Type B pancreatic cell (in vitro differentiated cells): ENCODE measurements at places on chromosomes 13 and 19.

DNA sequence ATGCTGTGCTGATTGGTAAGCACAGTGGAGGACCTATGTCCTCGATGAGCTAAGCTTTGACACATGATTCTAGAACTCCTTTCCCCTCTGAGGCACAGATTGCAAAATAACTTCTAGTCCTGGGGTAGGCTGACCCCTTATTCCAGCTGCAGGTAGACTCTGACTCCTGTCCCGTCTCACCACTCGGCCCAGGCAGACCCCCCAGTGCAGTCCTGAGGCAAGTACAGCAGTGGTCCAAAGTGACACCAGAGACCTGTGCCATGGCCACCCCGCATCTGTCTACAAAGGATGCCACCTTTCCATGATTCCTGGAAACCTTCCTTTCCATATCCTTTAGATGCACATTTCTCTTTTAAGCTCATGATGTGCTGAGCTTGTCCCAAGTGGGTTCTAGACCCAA lies 482.5 kb downstream of the ZNF536 start:
- no peaks in the 10 kb centered on the region for H3K36me3 ChIP-seq
- DNase-seq, result no peak
- H3K4me3 ChIP-seq, result no peak overlapping the region
- peaks cover 5% of the 10 kb centered on the region for H3K27me3 ChIP-seq

- no peak for DNase-seq
- H3K27me3 ChIP-seq, result no peaks in the 10 kb centered on the region
- no peak overlapping the region for H3K4me3 ChIP-seq
- peaks cover 5% of the 10 kb centered on the region for H3K4me1 ChIP-seq
- H3K27ac ChIP-seq, result no peak overlapping the region
Measured at GRCh38 chr13:99572921-99573320, 71.6 kb downstream of the TM9SF2 start.

GRCh38 chr13:85797311-85797710 lies 1.9 kb downstream of the SLITRK6 start:
- H3K4me3 ChIP-seq, result peak overlapping the region; percentile 61
- peaks cover 15% of the 10 kb centered on the region for H3K4me1 ChIP-seq

GRCh38 chr13:70964124-70964523 lies 855.9 kb upstream of the KLHL1 start:
- H3K27me3 ChIP-seq, result no peaks in the 10 kb centered on the region
- DNase-seq, result no peak
- no peak overlapping the region for H3K27ac ChIP-seq
- H3K4me3 ChIP-seq, result no peak overlapping the region
- H3K36me3 ChIP-seq, result no peaks in the 10 kb centered on the region
- no peaks in the 10 kb centered on the region for H3K4me1 ChIP-seq

DNA sequence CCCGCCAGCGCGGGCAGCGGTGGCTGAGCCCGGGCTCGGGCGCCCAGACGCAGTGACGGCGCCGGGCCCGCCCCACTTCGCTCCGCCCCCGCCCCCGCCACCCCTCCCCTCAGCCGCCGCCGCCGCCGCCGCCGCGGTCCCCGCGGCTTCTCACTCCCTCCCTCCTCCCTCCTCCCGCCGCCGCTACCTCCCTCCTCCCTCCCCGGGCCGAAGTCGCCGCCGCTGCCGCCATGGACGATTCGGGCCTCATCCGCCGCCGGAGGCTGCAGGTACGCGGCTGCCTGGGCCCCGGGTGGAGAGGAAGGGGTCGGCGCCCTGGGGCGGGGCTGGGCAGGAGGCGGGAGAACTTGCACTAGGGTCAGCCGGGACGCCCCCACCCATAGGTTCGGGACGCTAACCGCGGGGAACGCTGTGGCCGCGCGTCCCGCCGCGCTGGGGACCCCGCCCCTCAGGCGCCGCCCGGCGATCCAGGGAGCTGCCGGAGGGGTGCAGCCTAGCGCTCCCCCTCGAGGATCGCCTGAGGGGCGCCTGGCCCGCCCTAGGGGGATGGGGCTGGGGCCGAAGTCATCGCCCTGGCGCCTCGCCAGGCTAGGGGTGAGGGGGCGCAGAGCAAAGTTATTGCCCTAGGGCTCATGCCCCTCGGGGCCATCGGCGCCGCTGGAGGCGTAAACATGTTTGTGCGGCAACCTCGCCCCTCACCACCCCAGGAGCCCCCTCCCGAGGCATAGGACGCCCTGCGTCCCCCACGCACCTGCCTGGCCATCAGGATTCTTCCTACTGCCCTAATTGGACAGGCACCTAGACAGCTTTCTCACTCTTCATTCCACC lies 427 bp downstream of the RTBDN start:
- no peak overlapping the region for H3K27ac ChIP-seq
- H3K4me1 ChIP-seq, result peaks cover 13% of the 10 kb centered on the region
- H3K36me3 ChIP-seq, result peaks cover 3% of the 10 kb centered on the region
- peaks cover 90% of the 10 kb centered on the region for H3K27me3 ChIP-seq
- H3K4me3 ChIP-seq, result peak overlapping the region; percentile 73

DNA sequence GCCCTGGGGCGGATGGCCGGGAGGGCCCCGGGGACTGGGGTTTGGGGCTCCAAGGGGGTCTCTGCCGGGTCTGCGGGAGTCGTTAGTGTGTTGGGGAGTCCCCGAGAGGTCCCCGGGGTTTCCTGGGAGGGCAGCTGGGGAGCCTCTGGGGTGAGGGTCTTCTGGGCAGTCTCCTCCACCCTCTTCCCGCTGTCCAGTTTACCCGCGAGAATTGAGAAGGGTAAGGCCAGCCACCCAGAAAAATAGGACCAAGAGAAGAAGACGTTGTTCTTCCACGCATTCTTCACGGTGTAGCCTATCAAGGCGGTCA lies 1.0 kb upstream of the ETFB start:
- peaks cover 26% of the 10 kb centered on the region for H3K4me1 ChIP-seq
- peak overlapping the region; percentile 98 for H3K4me3 ChIP-seq
- H3K36me3 ChIP-seq, result no peaks in the 10 kb centered on the region
- peak overlapping the region; percentile 100 for H3K27ac ChIP-seq
- peaks cover 3% of the 10 kb centered on the region for H3K27me3 ChIP-seq
- no peak for DNase-seq

GRCh38 chr19:36837176-36837905 lies 846 bp downstream of the ZNF790 start:
- H3K27ac ChIP-seq, result no peak overlapping the region
- H3K4me1 ChIP-seq, result no peaks in the 10 kb centered on the region
- no peaks in the 10 kb centered on the region for H3K27me3 ChIP-seq
- peaks cover 42% of the 10 kb centered on the region for H3K36me3 ChIP-seq
- H3K4me3 ChIP-seq, result no peak overlapping the region

GRCh38 chr13:38180126-38180525 lies 169.5 kb upstream of the UFM1 start:
- H3K4me1 ChIP-seq, result no peaks in the 10 kb centered on the region
- H3K36me3 ChIP-seq, result no peaks in the 10 kb centered on the region
- H3K27me3 ChIP-seq, result no peaks in the 10 kb centered on the region

DNA sequence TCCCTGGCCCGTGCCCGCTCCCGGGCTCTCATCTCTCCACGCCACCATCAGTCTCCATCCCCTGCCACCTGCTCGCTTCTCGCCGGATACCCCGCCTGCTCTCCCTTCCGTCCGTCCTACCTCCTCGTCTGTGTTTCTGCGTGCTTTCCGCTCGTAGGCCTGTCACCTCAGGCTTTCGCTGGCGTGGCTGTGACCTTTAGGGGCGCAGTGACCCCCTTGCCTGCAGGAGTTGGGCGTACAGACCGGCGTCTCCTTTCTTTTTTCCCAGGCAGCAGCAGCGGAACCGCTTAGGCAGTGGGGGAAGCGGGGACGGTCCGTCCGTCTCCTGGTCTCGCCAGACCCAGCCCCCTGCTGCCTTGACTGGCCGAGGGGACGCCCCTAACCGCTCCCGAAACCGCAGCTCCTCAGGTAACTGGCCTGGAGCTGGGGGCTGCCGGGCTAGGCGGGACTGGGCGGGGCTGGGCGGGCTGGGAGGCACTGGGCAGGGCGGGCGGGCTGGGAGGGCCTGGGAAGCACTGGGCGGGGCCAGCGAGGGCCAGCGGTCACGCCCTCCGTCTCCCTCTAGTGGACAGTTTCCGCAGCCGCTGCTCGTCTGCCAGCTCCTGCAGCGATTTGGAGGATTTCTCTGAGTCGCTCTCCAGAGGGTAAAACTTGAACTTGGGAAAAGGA lies 6.3 kb downstream of the PGLYRP1 start:
- no peaks in the 10 kb centered on the region for H3K36me3 ChIP-seq
- peaks cover 6% of the 10 kb centered on the region for H3K4me1 ChIP-seq
- peak overlapping the region; percentile 90 for H3K4me3 ChIP-seq
- peak; percentile 85 for DNase-seq
